AG09319 (cell line): ENCODE measurements at places on chromosomes 2 and 18.

DNA sequence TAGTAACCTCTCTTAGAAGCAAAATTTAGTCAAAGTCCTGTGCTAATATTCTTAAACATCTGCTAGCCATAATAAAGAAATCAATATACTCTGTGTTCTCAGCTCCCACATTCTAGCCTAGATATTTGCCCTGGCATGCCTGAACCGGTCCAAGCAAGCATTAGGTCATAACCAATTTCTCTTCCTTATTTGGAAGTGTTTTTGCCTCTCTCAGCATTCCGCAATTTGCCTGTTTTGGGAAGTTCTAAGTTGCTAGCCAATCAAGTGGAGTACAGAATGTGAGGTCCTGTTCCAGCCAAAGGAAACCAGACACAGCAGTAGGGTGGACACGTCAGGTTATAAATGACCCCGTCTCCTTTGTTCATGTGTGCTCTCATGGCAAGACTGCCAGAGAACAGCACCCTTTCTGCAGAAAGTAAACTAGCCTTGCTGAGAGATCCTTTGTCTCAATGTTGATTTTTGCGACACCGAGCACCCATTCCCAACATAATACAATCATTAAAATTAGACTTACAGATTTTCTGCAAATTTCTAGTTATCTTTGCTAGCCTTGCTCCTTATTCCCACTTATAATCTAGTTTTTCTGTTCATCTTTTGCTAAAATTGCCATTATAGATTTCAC is 13.0 kb upstream of the SULT1C4 start:
- no peak for DNase-seq

DNA sequence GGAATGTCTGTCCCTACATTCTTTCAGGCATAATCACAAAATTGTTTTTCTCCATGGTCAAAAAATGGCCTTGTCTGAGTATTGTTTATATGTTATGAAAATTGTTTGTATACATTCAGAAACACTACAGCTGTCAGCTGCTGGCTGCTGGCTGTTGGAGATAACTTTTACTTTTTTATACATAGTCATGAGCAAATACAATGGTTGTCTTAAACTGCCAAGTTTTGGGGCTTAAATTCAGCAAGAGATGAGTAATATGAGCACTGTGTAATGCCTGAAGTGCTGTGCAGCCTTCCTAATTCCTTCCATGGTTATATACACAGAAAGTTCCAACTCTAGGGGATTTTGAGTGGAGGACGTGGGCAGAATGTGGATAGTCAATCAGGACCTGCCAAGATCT is 168.9 kb upstream of the RMP24 start:
- DNase-seq, result no peak

- DNase-seq, result peak; percentile 93
These were observed 14.6 kb upstream of the ITGAV start for GRCh38 chr2:186575302-186575701.

DNA sequence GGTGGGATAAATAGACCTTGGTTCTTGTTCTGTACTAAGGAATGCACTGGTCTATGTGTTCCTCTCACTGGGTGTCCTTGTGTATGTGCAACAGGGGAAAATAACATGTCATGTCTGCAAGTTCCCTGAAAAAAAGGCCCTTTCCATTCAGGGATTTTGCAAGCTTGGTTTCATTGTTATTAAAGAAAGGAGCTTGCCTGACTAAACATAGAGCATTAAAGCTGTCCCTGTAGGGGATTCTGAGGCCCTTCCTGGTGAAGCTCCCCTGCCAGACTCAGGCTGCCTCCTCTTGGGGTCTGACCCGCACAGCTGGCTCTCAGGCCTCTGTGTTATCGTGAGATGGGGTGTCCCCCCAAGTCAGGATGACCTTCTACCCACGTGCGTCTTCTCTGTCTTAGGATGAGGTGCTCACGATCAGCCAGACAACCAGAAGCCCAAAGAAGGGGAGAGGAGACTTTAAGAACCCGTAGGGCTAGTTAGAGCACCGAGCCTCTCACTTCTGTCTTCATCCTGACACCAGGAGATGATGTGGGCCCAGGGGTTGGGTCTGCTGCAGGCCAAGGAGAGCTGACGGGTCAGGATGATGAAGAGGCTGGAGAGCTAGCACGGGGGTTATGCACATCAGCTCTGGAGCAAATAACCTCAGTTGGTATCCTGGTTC is 21.2 kb downstream of the CAPG start:
- no peak for DNase-seq

- DNase-seq, result no peak
These were observed 117.8 kb downstream of the ACKR3 start for GRCh38 chr2:236687296-236687965.

- no peak for DNase-seq
These were observed 166.5 kb downstream of the ASB1 start for GRCh38 chr2:238593236-238593635.

DNA sequence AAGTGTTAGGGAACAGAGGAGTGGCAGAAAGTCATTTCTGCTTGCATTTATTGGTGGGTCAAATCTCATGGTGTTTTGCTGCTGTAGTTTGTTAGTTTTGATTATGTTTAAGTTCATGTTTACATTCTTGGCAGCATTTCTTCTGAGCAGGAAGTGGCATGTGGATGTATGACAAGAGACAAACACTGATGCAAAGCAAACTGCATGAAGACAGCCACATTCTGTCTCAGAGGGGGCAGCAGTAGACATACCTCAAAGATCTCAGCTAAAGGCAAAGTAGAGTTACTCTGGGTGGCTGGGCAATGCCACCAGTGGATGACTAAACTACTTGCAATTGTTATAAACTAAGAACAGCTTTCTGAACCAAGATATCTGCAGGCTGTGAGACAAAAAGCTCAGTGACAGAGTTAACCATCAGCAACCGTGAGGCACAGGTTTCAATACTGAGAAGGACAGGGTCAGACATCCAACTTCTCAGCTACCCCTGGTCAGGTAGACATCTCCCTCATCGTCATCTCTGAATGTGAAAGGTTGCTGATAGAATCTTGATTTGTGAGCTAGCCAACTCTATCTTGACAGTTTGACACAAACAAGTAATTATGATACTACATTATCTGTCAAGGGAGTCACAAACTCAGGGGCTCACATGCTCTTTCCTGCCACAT is 16.4 kb downstream of the GALNT3 start:
- no peak for DNase-seq

DNA sequence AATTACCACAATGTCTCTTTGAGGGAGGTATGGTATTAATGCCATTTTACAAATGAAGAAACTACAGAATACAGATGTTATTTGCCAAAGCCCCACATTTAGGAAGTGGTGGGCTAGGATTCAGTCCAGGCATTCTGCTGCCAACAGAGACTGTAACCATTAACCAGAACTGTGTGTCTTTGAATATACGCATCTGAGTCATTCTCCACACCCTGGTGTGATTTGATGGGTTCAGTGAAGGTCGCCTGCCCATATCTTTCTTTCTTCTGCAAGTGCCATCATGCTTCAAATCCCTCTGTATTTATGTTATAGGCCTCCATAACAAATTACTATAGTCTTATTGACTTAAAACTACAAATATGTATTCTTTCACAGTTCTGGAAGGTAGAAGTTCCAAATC is 479.0 kb upstream of the DCC start:
- DNase-seq, result no peak

DNA sequence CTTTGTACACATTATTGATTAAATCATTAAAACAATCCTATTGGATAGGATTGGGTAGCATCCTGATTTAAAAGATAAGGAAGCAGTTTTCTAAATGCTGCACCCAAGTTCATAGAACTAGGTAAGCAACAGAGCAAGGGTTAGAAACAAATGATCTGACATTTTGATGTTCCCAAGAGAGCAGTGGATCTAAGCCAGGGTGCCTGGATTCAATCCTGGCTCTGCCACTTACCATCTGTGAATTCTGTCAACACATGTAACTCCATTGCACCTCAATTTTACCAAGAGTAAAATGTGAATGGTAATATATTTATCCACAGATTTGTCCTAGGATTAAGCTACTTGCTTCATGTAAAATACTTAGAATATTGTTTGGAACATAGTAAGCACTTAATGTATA is 982.6 kb upstream of the FANCL start:
- no peak for DNase-seq
